ENCODE measurements at places on chromosomes 16 and 17.

GRCh38 chr17:50072130-50072529, 16.2 kb downstream of the ITGA3 start:
- DNase-seq, result no peak

GRCh38 chr16:15542261-15542660, 100.7 kb downstream of the MARF1 start:
- DNase-seq, result no peak

- DNase-seq, result no peak
Measured at GRCh38 chr17:2683912-2684311, 27.7 kb downstream of the CLUH start.

DNA sequence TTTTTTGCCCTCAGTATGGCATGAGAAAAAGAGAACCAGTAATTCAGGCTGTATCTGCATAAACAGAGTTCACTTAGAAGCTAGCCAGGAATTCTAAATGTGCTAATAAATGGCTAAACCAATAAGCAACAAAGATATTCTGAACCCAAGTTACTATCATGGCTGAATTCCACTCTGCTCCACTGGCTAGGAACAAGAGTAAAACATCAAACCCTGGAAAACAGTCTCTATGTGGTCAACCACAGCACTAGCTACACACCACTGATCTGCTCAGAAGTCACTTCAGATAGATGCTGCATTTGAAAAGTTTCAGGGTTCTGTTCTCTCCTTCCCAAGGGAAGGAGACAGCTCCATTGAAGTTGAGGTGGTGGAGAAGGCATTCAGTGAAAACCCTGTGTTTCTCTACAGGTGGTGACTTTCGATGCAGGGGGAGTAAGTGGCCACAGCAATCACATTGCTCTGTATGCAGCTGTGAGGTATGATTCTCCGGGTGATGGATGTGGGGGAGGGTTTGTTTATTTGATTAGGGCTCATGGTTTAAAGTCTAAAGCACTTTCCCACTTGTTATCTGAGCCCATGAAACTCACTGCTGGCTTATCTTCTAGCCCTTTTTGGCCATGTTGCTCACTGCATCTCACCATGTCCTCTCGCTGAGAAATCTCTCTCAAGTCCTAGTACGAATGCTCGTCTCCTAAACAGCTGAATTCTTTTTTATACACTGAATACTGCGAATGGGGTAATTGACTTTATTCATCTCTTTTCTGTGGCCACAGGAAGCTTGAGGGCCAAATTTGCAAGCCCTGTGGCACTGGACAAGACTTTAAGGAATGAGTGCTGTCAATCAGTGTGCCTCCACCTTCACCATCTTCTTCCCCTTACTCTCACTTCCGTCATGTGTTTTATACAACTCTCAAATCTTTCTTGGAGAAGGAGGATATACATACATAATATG, 39.9 kb downstream of the CENPV start:
- DNase-seq, result no peak

GRCh38 chr17:39197380-39198185, at the start of gene CACNB1:
TSS of gene CACNB1 (minus strand) at chr17:39197669. CDS start at chr17:39197495, 174 bp downstream.
- DNase-seq, result no peak

- DNase-seq, result no peak
Measured at GRCh38 chr17:82912484-82913089, 72.8 kb upstream of the ZNF750 start.

DNA sequence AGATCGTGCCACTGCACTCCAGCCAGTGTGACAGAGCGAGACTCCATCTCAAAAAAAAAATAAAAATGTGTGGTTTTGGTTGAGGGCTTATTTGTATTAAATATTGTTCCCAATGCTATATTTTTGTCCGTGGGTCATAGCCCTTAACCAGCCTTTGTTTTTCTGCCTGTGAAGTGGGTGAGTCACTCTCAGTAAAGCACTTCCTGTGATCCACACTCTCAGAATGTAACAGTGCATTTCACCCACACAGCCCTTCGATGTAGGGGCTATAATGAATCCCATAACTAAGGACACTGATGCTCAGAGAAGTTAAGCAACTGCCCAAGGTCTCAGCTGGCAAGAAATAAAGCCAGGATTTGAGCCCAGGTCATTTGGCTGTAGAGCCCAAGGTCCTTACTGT, 34.7 kb upstream of the POLR3E start:
- peak; percentile 19 for DNase-seq

DNA sequence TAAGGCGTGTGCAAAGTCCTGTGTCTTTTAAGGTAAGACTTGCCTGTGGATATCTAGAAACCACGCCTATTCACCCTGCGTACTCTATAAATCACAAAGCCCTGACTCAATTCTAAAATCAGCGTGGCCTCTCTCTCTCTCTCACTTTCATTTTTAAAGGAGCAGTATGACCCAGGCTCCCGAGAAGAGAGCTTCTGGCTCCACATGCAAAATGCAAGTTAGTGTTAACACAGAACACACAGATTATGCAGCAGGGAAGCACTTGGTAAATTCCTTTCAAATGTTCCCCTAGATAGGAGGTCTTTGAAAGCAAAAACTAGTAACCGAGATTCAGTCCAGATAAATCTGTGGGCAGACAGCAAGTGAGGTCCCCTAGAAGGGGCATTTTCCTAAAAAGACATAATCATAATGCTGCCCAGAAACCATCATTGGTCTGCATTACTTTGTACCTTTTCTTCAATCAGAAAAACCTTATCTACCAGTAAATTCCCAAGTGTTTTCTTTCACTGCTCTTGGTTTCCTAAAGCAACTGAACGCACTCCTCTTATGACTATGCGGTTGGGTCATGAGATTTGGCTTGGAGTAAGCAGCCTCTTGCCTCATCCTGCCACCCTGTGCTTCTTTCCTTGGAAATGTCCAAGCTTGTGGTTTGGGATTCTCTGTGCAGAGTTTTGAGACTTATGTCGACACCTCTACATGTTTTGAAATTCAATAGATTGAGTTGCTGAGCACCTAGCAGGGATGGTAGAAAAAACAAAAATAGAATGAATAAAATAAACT, 31.7 kb upstream of the KCNJ2 start:
- peak; percentile 68 for DNase-seq

DNA sequence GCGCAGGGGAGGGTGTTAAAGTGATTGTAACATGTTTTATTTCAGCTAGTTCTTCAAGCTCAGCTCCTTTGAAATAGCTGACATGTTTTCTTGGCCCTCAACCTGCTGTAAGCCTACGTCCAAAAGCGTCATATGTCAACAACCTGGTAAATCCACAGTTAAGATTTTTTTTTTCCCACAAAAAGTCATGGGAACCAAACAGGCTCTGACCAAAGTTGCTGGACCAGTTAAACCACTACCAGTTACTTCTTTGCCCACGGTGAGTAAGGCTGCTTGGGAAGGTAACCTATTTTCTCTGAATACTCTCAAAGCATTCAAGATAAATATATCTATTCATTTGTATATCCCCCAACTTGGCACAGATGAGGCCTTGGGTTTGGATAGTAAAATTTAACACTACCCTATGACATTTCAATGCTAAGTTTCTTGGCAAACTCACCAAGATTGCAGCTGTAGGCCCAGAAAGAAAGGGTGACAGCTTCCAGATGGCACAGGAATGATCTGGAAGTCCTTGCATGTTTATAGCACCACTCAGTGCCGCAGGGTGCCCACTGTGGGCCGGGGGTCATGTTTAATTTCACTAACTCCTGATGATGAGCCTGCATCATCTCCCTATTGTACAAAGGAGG, 166.2 kb downstream of the XYLT1 start:
- DNase-seq, result no peak

DNA sequence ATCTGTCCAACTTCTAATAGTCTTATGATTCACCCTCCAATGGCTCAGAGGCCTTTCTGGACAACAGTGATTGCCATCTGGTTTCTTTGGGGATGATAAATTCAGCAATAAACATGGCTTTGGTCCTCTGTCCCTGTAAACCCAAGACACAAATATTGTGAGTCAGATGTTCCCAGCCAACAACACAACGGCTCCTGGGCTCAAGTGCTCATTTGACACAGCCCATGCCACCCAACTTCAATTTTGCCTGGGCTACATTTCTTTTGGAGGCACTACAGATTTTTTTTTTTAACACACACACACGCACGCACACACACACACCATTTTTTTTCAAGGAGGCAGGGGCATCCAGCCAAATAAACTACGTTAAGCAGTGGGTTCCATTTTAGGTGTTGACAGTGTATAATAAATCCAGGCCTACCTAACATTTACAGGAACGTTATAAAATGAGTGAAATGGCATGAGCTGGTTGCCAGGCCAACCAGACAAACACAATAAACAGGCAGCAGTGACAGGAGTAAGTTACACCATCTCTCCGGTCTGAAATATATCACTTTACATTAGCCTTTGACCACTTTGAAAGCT, 939.9 kb upstream of the SOX9 start:
- DNase-seq, result no peak

DNA sequence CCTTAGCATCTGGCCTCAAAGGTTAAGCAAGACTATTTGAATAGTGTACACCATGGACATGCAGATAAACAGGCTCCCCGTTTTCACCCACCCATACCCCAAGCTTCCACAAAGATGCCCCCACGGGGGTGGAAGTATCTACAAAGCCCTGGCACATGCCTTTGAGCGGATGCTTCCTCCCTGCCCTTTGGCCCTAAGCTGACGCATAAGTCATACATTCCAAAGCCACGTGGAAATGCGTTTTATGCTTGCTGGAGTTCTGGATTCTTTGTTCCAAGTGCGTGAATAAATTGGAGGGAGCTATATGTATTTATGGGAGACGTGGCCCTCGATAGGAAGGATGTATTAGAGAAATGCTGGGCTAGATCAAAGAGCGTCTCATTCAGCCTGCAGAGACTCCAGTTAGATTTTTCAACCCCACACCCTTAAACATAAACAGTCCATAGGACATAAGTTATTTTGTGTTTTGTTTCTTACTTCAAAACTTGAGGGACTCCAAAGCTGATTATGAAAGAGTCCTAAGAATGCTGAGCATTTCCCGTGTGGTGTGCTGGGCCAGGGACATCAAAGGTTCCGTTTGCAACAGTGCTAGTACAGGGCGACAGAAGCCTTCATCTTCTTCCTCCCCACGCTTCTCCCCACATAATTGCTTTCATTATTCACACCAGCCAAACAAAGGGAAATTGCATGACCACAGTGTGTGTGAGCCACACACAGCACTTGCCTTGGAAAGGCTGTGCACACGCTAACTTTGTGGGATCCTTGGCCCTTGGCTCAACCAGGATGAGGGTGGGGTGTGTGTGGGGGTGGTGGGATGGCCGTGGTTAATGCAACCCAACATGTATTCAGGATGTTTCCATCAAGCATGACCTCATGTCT, 73.6 kb downstream of the WIPI1 start:
- peak; percentile 80 for DNase-seq

DNA sequence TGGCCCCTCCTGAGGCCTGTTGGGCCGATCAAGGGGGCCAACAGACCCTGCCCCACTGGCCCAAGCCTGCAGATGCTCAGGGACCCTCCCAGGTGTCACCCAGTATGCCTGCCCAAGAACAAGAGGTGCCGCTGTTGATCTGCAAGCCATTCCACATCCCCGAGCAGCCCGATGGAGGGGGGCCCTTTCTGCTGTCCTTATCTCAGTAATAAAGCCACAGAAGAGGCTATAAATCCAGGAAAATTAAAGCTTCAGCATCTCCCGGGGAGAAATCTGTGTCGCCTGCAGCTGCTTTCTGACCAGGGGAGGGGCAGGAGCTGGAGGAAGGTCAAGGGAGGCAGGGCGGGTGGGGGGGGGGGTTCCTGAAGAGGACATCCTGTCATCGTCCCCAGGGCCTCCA, 11.7 kb upstream of the CACNA1H start:
- DNase-seq, result no peak

GRCh38 chr16:1533443-1533951, at the start of gene TMEM204:
TSS of gene TMEM204 (plus strand) at chr16:1533666. CDS start at chr16:1534276, 610 bp downstream.
- DNase-seq, result peak; percentile 48

- DNase-seq, result no peak
Measured at GRCh38 chr16:49958448-49958847, 66.6 kb upstream of the CNEP1R1 start.

GRCh38 chr17:57226793-57227192, 29.5 kb upstream of the MSI2 start:
- no peak for DNase-seq

- DNase-seq, result no peak
Measured at GRCh38 chr17:80709090-80709695, 164.6 kb downstream of the RPTOR start.

GRCh38 chr16:26005336-26005735, 313.6 kb downstream of the HS3ST4 start:
- DNase-seq, result no peak

DNA sequence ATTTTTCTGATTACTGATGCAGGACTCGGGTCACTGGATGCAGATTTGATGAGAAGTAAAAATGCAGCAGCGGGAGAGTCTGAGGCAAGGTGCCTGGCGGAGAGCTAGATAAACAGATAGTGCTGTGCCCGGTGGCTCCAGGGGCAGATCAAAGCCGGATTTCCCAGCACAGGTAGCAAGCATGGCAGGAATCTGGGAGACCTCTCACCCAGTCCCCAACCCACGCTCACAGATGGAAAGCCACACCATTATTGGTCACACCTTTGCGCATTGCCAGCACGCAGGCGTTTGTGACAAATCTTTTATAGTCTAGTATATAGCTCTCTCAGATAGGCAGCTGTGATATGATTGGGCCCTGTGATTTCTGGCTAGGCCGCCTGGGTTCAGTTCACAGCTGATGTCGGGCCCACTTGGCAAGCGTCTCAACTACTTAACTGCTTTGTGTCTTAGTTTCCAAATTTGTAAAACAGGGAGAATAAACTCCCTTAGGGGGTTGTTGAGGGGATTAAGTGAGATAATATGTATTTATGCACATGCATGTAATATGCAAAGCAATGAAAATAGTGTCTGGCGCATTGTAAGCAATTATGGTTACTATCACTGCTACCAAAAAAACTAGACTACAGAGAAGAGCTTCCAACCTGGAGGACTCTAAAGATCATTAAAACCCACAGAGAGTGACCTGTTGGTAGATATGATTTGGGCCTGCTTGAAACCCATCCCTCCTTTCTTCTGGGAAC, 42.0 kb upstream of the NFAT5 start:
- DNase-seq, result no peak

- DNase-seq, result no peak
Measured at GRCh38 chr17:48625495-48626244, 488 bp downstream of the HOXB9 start.

DNA sequence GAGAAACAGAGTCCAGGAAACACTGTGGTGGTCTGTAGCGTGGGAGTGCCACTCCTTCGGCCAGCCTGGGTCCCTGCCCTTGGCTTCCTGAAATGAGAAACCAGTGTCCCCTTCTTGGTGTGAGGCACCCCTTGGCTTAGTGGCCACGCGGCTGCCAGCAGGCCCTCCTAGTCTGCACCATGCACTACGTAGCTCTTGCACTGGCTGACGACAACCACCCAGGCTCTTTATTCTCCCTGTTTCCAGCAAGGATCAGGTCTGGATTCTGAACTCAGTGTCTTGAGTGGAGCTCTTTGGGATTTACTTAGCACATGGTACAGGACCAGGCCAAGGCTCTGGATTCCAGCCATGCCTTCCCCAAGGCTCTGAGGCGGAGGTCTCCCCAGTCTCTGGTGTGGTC, 1.1 kb upstream of the SPEM3 start:
- no peak for DNase-seq

- DNase-seq, result no peak
Measured at GRCh38 chr17:34481779-34482178, 97.6 kb upstream of the TMEM132E start.

GRCh38 chr17:75098861-75099260, 10.9 kb upstream of the ARMC7 start:
- no peak for DNase-seq

GRCh38 chr17:30300818-30301217, 9.1 kb upstream of the BLMH start:
- no peak for DNase-seq

- no peak for DNase-seq
Measured at GRCh38 chr16:51143196-51143977, 7.7 kb downstream of the SALL1 start.
